ENCODE measurements at places on chromosomes 16 and 17.

GRCh38 chr16:79390481-79391051, 210.0 kb downstream of the MAF start:
- DNase-seq: no peak

DNA sequence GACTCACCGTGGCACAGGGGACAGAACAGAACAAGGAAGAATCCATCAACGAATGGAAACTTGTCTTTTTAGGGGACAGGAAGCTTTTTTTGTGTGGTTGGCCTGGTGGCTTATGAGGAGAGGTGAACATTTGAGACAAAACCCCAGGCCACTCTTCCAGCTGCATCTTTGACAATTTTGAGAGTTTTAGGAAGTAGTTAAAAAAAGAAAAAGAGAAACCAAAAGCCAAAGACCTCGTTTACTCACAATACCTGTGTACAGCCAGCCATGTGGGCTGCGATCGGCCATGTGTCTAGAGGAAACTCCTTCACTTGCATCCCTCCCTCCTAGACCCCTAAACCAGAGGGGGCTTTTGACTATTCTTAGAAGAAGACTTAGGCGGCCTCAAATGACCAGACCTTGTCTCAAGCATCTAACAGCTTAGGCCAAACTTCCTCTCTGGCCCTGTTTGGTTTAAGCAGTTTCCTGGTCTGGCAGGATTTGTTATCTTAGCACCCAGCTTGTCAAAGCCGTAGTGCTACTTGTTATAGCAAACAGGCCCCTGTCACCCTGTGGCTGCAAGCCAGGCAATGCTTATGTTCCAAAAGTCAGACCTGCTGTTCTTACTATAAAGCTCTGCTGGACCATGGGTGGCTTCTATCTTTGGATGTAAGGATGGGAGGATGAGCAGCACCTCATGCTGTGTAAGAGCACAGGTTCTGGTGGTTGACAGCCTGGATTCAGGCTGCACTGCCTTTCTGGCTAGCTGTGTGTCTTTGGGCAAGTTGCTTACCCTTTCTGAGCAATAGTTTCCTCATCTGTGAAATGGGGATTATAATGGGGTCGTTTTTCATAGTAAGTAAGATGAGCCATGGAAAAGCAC, 17.7 kb downstream of the KSR1 start:
- DNase-seq: peak; percentile 87

- no peak for DNase-seq
Observed at GRCh38 chr16:16988963-16989362, 481.8 kb downstream of the XYLT1 start.

DNA sequence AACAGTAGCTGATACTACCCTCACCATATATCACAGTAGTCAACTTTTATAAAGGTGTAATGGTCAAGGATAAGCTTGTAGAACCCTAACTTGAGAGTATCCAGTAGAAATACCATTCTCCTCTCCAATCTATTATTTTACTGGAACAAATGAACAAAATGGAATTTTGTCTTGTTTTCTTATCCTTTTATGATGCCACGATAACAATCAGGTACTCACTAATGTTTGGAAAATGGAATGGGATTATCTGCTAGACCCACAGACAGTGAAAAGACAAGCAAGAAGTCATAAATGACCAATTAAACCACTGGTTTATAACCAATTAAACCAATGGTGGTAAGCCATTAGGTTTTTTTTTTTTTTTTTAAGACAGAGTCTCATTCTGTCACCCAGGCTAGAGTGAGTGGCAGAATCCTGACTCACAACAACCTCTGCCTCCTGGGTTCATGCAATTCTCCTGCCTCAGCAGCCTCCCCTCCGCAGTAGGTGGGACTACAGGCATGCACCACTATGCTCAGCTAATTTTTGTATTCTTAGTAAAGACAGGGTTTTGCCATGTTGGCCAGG, 10.4 kb downstream of the GPATCH8 start:
- DNase-seq: no peak

DNA sequence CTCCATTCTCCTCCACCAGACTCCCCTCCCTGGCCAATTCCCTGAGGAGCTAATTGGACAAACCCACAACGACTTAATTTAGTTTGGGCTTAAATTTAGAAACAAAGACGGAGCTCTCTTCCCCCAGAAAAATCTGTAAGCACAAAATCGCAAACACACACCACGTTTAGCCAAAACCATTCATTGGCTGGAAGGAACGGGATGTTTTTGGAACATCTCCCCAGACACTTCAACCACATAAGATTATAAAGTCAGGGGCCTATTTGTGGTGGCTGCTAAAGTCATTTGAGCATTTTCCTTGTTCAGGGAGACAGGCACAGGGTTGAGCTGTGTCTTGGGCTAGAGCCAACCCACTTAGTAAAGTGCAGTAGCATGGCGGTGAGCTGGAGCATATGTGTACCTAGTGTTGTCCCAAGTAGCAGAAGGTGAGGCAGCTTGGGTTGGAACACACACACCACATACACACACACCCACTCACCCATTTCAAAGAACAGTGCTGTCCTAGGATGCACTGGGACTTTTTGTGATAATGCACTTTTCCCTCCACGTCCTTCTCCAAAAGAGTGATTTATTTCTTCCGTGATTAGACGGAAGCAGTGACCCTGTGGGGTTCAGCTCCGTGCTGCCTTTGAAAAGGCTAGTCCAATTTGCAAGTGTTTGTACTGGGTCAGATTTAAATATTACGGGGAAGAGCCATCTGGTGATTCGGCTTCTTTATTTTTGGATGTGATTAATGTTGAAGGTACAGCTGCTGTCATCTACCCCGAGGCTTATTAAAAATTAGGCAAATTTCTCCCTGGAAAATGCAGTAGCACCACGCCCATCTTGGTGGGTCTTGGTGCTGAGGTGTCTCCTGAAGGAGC, 32.2 kb downstream of the ELAC2 start:
- no peak for DNase-seq

DNA sequence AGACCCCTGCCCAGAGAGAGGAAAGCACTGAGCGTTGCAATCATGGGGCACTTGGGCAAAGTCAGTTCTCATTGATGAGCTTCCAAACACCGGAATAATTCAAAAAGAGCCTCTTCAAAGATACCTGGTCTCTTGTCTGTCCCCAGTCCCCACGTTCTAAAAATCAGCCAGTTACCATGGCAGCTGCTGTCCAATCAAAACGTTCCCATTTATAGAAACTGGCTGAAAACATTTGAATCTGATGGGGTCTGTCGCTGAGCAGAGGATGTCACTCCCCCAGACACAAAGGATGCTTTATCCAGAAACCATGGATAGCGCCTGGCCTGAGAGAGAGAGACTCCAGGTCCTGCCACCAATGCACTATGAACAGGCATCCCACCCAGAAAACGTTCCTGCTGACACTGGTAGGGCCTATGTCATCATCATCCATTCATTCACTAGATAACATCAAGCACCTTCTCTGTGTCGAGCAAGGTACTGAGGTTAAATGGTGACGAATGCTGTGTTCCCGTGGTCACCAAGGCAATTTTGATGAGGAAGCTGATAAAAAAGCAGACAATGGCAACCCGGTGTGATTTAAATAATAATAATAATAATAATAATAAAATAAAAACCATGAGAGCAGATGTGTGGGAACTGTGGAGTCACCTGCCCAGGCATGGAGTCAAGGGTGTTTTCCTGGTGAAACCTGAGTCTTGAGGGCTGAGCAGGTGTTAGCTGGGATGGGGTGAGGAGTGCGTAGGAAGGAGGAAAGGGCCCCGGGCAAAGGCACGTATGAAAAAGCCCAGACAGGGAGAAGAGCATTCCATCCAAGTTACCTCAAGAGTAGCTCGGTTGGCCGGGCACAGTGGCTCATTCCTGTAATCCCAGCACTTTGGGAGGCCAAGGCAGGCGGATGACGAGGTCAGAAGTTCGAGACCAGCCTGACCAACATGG, 19.0 kb upstream of the CALB2 start:
- DNase-seq: no peak

GRCh38 chr17:16007439-16007838, 7.8 kb downstream of the TTC19 start:
- no peak for DNase-seq

GRCh38 chr17:60293580-60294335, 98.2 kb downstream of the USP32 start:
- no peak for DNase-seq

DNA sequence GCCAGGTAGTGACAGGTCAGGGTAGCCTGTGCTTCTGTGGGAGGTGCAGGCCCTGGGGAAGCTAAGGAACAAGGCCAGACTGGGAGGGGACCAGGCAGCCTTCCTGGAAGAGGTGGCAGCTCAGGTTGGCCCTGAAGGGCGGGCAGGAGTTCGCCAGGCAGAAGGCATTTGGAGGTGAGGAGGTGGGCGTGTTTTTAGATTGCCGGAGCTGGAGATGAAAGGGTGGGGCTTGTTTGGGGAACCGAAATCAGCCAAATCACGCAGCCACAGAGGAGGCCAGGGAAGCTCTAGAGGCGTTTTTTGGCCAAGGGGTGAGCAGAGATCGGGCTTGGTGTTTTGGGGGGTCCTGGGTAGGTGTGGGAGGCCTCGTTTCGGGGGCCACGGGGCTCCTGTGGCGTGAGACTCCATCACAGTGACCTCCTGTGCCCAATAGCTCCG, 7.6 kb downstream of the ADCY7 start:
- peak; percentile 68 for DNase-seq

- no peak for DNase-seq
Observed at GRCh38 chr16:25063102-25063501, 47.9 kb upstream of the ARHGAP17 start.

GRCh38 chr17:8133941-8134340, 10.0 kb upstream of the HES7 start:
- DNase-seq: no peak

DNA sequence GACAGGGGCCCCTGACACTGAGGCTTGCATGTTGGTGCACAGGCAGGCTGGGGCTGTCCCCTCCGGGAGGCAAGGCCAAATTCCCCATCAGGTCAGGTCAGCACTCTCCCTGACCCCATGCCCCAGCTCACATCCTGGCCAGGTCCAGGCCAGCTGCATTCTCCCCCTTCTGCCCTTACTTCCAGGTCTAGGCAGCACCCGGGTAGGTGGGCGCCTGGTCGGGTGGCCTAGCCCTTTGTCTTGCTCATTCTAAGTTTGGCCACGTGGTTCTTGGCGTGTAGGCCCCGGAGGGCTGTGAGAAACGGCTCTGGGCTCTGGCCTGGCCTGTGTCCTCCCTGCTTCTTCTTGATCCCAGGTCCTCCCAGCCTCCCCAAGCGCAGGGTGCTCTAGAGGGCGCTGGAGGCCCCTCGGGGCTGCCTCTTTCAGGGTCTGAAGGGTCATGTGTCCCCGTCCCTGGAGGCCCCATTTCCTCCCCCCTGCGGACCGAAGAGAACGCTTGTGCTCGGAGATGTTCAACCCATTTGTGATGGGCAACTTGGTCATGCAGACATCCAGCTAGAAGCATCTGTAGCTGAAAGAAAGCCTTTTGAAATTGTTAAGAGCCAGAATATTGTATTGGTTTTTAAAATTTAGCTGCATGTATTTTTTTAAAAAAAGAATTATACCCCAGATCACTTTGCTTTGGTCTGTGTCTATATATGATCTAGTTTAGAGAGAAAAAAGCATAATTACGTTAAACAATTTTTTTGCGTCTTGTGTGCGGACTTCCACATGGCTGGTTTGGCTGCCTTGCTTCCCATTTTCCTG, 6.7 kb downstream of the BAHCC1 start:
- no peak for DNase-seq

GRCh38 chr17:34542700-34543336, 36.6 kb upstream of the TMEM132E start:
- DNase-seq: peak; percentile 64

DNA sequence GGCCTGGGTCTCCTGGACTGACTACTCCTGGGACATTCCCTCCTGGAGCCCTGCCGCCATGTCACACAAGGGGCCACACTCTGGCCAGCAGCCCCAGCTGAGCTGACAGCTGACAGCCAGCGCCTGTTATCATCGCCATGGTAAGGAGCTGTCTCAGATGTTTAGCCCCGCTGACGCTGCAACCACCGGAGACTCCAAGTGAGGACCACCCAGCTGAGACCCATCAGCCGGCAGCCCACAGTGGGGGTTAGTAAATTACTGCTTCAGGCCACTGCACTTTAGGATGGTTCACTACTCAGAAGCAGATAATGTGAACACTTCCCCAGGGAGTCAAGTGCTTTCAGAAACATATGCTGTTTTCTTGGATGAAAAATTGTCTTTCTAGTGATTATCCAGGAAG, 14.6 kb upstream of the SPHK1 start:
- DNase-seq: no peak

DNA sequence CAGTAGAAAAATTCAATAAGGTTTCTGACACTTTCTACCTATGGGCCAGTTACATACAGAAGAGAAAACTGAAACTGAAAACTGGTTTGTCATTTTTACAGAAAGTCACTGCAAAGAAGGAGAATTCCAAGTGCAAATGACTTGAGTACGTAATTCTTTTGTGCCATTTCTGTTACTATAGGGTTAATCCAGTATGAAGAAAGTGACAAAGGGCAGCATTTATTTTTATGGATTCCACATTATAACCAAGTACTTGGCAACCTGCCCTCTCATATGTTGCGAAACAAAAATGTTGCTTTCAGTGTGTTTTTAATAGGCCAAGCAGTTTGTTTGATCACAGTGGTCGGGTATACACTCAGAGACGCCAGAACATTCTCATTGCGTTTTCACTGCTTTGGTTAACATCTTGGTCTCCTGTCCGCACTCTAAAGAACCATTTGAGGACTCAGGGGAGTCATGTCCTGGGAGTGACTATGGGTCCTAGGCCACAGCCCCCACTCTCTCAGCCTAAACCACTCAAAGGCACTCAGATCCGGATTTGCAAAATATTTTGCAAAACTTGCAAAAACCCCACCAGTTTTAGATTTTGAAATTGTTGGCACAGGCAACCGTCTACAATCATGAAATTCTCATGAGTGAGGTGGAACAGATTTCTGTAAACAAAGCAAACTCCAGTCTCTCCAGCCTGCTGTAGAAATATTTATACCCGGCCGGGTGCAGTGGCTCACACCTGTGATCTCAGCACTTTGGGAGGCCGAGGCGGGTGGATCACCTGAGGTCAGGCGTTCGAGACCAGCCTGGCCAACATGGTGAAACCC, 15.4 kb upstream of the HELZ start:
- DNase-seq: no peak

GRCh38 chr17:49003557-49004511, 6.6 kb downstream of the IGF2BP1 start:
- no peak for DNase-seq

GRCh38 chr17:39775031-39775430, 37.3 kb downstream of the GRB7 start:
- DNase-seq: peak; percentile 11

DNA sequence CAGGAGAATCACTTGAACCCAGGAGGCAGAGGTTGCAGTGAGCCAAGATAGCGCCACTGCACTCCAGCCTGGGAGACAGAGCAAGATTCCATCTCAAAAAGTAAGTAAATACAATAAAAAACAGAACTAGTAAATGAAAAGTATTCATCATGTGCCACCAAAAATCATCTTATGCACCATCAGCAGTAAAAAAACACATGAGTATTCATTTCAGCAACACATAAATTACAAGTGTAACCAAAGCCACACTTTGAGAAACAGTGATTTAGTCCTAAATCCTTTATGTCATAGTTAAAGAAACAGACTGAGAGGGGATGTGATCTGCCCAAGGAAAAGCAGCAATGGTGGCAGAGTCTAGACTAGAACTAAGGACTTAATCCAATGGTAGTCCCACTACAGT, 13.0 kb downstream of the DCUN1D3 start:
- no peak for DNase-seq

- DNase-seq: no peak
Observed at GRCh38 chr17:33506889-33507650, 214.0 kb upstream of the ASIC2 start.

- no peak for DNase-seq
Observed at GRCh38 chr17:32565401-32565800, 78.6 kb downstream of the CDK5R1 start.
